ENCODE measurements at places on chromosomes 6 and 20. TPM values are rescaled to one million over a fixed set of nuclear protein-coding genes. Genes with fewer than 3 reads are reported as not detected.

GRCh38 chr6:71284785-71285184 is 3.8 kb upstream of the OGFRL1 start:
- no peak for DNase-seq

DNA sequence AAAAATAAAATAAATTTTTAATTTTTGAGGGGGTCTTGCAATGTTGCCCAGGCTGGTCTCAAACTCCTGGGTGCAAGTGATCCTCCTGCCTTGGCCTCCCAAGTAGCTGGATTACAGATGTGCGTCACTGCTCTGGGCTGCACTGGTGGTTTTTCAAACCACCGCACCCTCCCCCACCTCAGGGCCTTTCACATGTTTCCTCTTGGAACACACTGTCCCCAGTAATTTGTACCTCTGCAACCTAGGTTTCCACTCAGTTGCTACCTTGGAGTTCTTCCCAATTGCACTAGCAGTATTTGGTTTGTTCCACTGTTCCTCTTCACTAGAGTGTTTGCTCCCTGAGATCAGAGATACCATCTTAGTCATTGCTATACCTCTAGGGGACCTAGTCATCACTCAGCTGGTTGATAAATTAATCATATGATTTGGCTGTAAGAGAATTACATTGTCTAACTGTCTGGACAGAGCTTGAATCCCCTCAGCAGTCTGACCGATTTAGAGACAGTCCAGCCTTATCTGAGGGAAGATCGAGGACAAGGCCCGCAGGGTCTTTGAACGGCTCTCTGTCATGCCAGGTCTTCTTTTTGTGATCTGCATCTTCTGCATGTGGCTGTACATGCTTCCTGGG is 32.0 kb downstream of the CEP43 start:
- DNase-seq, result no peak

GRCh38 chr6:12909833-12910232 is 193.3 kb downstream of the PHACTR1 start:
- no peak for DNase-seq

DNA sequence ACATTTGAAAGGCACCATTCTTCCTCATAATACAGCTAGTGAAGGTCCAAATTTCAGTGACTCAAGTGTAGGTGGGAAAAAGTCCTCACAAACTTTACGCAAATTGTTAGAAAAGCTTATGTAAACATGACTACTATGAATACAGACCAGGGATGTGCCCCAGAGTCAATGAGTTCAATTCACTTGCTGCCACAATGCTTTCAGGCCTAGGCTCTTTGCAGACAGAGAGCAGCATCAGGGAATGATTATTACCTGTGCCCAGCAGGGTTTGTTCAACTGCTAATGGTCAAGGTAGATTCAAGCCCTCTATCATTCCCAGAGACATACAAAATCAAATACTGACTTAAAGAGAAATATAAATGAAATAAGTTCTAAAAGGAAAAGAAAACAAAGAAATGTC is 84.0 kb downstream of the LAMA2 start:
- no peak for DNase-seq

DNA sequence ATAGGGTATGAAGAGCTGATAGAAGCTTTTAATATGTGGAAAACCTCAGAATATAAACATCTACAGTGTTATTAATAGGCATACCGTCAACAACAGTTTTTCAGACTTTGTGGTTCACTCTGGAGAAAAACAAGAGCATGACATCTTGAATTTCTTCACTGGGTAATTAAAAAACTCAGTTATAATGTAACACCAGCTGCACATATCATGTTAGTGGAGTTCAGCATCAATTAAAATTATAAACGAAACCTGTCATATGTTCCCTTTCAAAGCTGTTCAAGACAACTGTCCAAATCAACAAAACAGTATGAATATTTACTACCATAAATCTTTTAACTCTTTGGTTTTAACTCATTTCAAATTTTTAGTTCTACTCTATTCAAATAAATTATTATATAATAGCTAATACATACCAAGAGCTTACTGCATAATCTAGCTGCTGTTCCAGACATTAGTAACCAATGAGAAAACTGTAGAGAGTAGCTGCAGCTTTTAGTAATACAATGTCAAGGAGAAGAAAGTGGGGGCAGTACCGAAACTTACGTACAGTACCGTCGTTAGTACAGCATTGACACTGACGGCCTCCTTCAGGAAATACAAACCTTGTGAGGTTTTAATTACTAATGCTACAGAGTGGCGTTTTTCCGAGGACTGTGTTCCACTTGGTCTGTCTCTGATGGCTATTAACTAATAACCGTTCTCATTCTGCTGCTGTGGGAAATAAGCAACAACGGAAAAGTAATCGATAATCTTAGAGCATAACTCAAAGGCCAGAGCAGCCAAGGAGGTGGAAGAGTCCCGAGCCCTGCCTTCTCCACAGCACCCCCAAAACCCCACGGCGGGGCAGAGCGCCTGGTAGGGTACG is 532 bp upstream of the PM20D2 start:
- no peak for DNase-seq

DNA sequence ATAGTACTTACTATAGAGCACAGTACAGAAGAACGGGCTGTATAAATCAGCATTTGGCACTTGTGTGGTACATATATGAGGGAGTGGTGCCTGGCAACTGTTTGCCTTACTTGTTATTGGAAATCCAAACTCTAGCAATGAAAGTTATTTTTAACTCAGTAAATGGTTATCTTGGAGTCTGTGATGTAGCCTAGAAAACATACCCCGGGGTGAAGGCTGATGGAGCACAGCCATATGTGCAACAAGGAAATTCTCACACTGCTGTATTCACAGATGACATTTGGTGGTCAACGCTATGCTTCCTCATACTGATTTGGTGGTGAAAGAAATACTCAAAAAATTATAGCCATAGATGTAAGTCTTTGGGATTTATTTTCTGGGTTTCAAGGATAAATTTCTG is 807.5 kb upstream of the FLRT3 start:
- no peak for DNase-seq

GRCh38 chr6:490251-491037 is 98.9 kb downstream of the IRF4 start:
- DNase-seq, result no peak

GRCh38 chr6:132133736-132134445 is 182.7 kb upstream of the CCN2 start:
- no peak for DNase-seq

DNA sequence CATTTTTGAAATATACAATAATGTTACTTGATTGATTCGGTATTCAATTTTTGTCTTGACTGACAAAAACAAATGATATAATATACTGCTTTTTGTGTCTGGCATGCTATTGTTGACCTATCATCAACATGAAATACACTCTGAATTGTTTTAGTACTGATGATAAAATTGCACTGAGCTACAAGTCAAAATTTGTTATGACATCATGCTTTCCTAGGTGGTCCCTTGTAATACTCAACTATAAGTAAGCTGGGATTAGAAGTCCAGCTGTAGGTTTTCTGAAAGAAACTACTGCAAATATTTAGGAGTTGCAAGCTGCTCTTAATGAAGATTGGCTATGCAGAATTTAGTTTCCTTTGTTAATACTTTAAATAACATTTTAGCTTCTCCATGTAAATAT is 7.9 kb upstream of the VNN2 start:
- DNase-seq, result no peak

DNA sequence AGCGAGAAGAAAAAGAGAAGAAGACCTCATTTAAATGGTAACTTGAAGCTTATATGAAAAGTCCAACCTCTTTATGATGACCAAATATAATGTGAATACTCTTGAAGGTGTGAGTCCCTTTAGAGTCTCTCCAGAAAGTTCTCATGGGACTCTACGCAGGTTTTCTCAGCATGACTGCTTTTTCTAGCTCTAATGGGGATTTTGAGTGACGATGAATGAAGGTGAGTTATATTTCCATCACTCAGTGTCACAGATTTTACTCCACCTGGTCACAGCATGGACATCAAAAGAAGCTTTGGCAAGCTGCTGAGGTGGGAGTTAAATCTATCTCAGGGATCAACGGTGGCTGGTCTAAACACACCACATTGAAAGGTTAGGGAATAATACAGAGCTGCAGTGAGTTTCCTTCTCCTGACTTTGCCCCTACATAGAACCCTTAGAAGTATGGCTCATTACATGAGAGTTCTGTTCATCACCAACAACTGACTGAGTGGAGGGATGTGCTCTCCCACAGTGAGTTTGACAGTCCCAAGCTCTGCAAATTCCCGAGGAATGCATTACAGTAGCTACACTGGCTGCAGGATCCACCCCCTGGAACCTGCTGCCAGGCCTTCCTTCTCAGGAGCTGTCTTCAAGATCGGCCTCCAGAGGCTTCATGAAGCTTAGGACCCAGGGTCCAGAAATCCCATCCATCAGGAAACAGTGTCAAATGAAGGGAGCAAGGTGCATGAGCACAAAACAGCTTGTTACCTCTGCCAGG is 126.8 kb downstream of the FOXC1 start:
- DNase-seq, result no peak

PLCB4 gene
- 27.5 TPM for total RNA-seq

AGPAT4 gene
- total RNA-seq, result 3.8 TPM

AHCY gene
- total RNA-seq, result 52.9 TPM

PAK5 gene
- not detected for total RNA-seq

XKR7 gene
- total RNA-seq, result not detected

IRF4 gene
- 0.74 TPM for total RNA-seq

ELOVL2 gene
- 0.73 TPM for total RNA-seq
